Transverse colon (tissue), 4 donors: ENCODE measurements at places on chromosomes 11 and 22. TPM values are rescaled to one million over a fixed set of nuclear protein-coding genes. Genes with fewer than 3 reads are reported as not detected.

DNA sequence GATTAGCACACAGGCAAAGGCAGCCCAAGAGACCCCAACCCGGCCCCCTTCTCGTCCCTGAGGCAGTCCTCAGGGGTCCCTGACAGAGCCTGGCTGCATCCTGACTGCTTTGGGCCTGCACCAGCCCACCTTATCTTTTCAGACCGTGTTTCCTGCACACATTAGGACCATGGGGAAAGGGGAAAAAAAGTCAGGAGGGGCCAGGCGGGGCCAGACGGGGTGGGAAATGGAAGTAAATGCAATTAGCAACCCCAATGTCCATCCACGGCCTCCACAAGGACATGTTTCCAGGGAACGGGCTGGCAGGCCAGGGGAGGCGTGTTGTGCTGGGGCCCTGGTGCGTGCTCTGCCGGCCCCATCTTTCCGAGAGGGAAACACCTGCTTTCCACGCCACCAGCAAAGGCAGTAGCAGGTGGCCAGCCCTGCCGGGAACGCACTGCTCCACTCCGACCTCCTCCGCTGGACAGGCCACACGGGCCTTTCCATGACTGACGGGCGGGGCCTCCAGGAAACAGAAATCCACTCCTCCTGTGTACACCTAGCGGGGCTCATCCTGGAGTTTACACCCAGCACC is 7.4 kb downstream of the EHD1 start:
- no peak overlapping the region for H3K4me3 ChIP-seq
- peak; percentile 64 for DNase-seq
- peaks cover 57% of the 10 kb centered on the region for H3K4me1 ChIP-seq
- H3K36me3 ChIP-seq = no peaks in the 10 kb centered on the region

DNA sequence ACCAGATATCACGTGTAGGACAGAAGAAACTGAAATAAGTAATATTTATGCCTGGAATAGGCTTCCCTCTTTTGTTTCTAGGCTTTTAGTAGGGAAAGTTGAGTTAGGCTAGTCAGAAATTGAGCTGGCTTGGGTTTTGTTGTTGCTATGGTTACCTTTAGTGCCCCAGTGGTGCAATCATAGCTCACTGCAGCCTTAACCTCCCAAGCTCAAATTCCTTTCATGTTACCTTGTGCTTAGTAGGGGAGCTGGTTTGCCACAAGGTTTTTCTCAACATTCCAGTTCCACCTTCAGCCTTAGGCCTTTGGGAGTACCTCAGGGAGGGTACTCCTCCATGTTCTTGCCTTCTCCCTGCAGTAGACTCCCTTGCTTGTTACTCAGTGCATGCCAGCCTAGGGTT is 69.1 kb upstream of the SUSD2 start:
- peaks cover 6% of the 10 kb centered on the region for H3K4me1 ChIP-seq
- no peak overlapping the region for H3K27ac ChIP-seq
- no peak for DNase-seq
- H3K27me3 ChIP-seq = no peaks in the 10 kb centered on the region

DNA sequence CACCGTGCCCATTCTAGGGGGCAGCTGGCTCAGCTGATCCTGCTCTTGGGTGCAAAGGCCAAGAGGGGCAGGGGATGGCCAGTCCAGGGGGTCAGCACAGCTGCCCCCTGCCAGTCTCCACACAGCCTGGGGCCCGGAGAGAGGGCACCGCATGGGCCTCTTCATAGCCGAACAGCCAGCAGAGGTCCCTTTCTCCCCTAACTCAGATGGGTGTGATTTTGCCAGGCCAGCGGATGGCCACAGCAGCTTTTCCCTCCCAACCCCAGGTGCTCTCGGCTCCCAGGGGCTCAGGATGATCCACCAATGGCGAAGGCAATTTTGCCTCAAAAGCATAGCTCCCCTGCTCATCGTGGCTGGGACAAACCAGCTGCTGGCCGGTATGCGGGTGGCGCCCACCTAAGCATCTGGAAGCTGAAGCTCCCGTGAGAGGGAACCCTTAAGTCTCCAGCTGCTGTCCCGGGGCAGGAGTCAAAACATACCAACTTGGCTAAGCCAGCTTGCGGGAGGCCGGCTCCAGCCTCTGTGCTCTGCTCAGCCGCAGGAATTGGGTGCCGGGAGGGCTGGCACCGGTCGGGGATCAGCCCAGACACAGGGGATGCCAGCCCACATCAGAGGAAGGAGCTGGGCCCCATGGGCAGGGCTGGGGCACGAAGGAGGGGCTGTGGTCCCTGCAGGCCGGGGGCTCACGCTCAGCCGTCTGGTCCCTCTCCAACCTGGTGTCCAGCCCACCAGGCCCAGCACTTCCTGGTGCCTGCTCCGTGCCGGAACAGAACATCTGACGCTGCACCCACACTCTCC is 30.5 kb upstream of the GNB1L start:
- peaks cover 15% of the 10 kb centered on the region for H3K4me1 ChIP-seq
- H3K27ac ChIP-seq = no peak overlapping the region
- no peak for DNase-seq
- H3K4me3 ChIP-seq = no peak overlapping the region

GRCh38 chr11:48055292-48056132 is 75.2 kb downstream of the PTPRJ start:
- no peaks in the 10 kb centered on the region for H3K27me3 ChIP-seq
- peak overlapping the region; percentile 44 for H3K27ac ChIP-seq
- DNase-seq = peak; percentile 63
- no peak overlapping the region for H3K4me3 ChIP-seq
- peaks cover 53% of the 10 kb centered on the region for H3K4me1 ChIP-seq
- no peaks in the 10 kb centered on the region for H3K36me3 ChIP-seq

DNA sequence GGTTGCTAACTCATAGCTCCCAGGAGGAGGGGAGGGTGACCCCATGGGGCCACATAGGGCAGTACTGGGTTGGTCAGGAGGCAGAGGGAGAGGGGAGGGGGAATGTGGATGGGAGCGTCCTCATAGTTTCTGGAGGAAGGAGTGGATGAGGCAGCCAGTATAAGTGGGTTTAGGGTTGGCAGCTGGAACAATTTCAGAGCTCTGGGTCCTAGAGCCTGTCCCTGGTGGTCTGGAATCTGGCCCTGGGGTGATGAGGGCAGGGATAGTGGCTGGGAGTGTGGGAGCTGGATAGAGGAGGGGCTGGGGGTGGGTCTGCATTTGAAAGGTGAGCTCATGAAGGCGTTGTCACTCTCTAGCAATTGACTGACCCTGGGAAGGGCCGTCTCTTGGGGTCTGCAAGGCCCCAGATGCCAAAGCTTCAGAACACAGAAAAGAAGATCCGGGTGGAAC is 5.3 kb upstream of the MRGPRG start:
- H3K27ac ChIP-seq = no peak overlapping the region
- no peaks in the 10 kb centered on the region for H3K36me3 ChIP-seq
- H3K4me1 ChIP-seq = no peaks in the 10 kb centered on the region
- H3K4me3 ChIP-seq = no peak overlapping the region
- no peak for DNase-seq
- H3K27me3 ChIP-seq = peaks cover 54% of the 10 kb centered on the region

DNA sequence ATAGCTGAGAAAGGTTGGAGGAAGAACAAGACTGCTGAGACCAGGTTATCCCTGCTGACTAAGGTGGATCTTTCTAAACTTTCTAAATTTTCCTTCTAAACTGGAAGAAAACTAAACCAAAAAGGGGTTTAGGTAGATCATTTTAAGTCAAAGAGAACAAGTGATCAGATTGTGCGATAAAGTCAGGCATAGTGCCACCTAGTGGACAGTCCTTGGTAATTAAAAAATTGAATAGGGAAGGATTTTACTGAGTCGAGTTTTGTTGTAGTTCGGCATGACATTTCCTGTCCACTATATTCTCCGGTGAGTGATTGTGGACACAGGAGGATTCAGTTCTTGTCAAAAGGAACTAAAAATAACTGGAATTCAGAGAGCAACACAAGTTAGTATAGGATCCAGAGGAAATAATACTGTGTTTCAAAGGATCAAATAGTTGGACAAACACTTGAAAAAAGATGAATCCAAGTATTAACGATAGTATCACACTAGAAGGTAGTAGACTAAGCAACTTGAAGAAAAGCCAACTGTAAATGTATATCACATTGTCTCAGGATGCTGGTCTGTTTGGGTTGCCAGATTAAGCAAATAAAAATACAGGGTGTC is 1236.4 kb downstream of the FAM181B start:
- H3K36me3 ChIP-seq = no peaks in the 10 kb centered on the region
- no peaks in the 10 kb centered on the region for H3K4me1 ChIP-seq
- no peak overlapping the region for H3K27ac ChIP-seq
- DNase-seq = no peak

KCNJ1 gene
- total RNA-seq = not detected

OR51I1 gene
- total RNA-seq = not detected

MS4A6E gene
- not detected for total RNA-seq

MMP11 gene
- total RNA-seq = 1.2 TPM

NRGN gene
- 0.96 TPM for total RNA-seq
